ENCODE measurements at places on chromosomes 12 and 14. TPM values are rescaled to one million over a fixed set of nuclear protein-coding genes. Genes with fewer than 3 reads are reported as not detected.

The KRT83 gene
- total RNA-seq = not detected

The CCDC196 gene
- not detected for total RNA-seq

The GALNT9 gene
- total RNA-seq = not detected

- no peak for DNase-seq
- no peak overlapping the region for H3K4me3 ChIP-seq
- H3K27me3 ChIP-seq = no peaks in the 10 kb centered on the region
These were observed 27.6 kb upstream of the MAP3K9 start for GRCh38 chr14:70836946-70837345.

DNA sequence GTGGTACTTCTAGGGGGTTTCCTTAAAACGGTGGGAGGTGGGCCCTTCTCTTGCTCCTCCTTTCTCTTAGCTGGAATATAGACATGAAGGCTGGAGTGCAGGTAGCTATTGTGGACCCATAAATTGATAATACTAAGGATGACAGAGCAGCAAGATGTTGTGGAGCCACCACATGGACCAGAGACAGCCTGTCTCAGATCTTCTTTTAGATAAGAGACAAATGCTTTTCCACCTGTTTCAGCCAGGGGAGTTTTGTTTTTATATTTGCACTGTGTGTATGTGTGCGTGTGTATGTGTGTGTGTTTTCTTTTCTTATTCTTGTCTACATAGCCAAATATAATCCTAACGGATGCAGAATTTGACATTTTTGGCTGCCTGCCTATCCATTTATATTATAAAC, 62.9 kb upstream of the HIF1A start:
- H3K27ac ChIP-seq = no peak overlapping the region
- no peaks in the 10 kb centered on the region for H3K27me3 ChIP-seq
- no peaks in the 10 kb centered on the region for H3K4me1 ChIP-seq

The TBX5 gene
- not detected for total RNA-seq

DNA sequence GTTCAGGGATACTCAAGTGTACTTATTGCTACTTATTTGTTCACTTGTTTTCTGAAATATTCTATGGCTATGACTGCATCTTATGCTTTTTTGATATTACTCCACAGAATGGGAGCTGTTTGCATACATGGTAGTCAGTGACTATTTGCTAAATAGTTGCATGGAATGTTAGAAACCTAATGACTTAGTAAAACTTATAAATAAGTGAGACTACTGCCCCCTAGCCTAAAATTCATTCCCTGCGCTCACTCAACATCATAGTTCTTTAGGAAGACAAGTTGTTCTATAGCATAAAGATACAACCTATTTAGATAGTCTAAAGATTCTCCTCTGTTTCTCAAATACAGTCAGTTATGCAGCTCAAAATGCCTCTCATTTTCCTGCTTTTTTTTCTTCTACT, 305.5 kb downstream of the CEP128 start:
- H3K4me1 ChIP-seq = no peaks in the 10 kb centered on the region
- DNase-seq = no peak
- no peaks in the 10 kb centered on the region for H3K36me3 ChIP-seq
- no peak overlapping the region for H3K27ac ChIP-seq

Measured in ascending aorta (tissue), 2 donors.